Activated CD4-positive, alpha-beta T cell treated with anti-CD3 and anti-CD28 coated beads, Interleukin-2, amount 50 U/mL, for 4 hours (primary cell): ENCODE measurements at places on chromosomes 3 and 15.

- DNase-seq: no peak
Observed at GRCh38 chr3:120497336-120497735, 46.5 kb upstream of the FSTL1 start.

GRCh38 chr15:65990298-65990981, 121.1 kb downstream of the RAB11A start:
- DNase-seq: no peak

DNA sequence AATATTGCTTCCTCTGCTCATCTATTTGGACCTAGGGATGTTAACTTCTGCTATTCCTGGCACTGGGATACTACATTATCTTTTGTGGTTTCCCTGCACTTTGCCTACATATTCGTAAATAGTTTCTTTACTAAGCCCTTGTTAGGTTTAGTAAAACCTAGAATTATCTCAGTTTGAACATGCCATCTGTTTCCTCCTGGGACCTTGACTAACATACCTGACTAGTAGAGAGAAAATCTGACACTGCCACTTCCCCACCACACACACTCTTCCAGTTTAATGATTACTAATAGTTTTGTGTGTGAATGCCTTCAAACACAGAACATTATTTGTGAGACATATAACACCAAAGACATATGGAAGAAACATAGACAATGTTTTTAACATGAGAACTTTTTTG, 28.2 kb upstream of the SOX2 start:
- no peak for DNase-seq

- DNase-seq: no peak
Observed at GRCh38 chr15:85636351-85636750, 158.4 kb downstream of the KLHL25 start.

- DNase-seq: no peak
Observed at GRCh38 chr3:13588993-13589392, 40.1 kb downstream of the FBLN2 start.

DNA sequence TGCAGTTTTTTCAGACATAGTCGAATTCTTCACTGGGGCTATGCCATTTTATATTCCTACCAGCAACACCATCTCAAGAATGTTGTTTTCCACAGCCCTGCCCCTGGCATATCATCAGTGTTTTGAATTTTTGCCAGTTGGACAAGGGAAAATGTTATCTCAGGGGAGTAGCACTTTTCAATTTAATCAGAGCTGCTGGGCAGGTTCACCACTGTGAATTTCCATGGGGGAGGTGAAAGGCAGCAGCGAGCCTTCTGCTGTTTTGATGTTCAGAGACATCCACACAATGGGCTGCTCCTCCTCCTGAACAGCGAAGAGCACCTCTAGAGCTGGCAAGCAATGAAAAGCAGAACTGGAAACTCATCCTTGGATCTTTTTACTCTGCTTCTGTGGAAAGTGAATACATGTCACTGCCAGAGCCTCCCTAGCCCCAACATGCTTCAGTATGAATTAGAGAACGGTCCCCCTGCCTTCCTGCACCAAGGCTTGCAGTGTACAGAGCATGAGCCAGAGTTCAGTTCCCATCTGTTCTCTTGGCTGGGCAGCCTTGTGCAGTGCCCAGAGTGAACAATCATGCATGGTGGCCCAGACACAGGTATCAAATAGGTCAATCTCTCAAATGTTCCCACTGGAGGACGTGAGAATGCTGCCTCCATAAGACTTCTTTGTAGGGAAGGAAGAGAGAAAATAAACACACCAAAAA, 56.1 kb upstream of the RAD18 start:
- no peak for DNase-seq

DNA sequence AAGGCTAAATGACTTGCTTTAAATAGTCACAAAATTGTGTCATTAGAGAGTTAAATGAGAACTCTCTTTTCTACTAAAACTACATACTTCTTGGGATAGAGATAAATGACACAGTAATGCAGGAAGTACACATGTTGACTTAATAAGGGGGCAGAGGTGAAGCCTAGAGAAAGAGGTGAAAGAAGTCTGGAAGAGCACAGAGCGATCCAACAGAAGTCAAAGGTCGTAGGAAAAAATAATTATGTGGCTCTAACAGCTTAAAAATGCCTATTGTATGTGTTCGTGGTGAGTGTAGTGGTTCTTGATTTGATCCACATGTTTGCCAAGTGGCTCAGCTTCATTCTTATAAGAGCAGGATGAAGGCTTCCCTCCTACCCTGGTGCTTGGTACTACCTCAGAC, 61.7 kb downstream of the TMEM212 start:
- DNase-seq: no peak
